Left ventricle myocardium superior (tissue), 1 donor: ENCODE measurements at places on chromosomes 11 and 22. TPM values are rescaled to one million over a fixed set of nuclear protein-coding genes. Genes with fewer than 3 reads are reported as not detected.
A peak's percentile ranks its signal among the peaks of the same experiment; 100 is the strongest.

- DNase-seq: no peak
Measured at GRCh38 chr22:44578516-44579230, 80.6 kb upstream of the RTL6 start.

- no peak for DNase-seq
Measured at GRCh38 chr11:47376107-47376524, 2.2 kb downstream of the SPI1 start.

- DNase-seq: peak; percentile 72
Measured at GRCh38 chr11:117822074-117823033, 2.2 kb downstream of the FXYD2 start.

DNA sequence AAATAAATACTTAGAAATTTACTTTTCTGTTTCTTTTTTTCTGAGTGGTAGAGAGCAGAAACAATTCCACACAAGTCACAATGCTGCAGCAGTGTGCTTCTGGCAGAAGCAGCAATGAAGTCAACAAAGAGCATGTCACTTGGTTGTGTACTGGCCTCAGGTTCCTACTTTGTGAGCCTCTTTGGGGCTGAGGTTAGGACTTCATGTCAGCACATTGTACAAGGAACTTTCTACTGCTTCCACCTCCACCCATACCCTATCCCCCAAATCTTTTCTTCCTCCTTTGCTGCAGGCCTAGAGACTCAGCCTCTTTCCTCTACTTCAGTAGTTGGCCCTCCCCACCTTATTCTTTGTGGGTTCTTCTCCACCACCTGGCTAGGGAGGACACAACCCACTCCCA is 252.7 kb upstream of the PITPNB start:
- DNase-seq: no peak

- DNase-seq: no peak
Measured at GRCh38 chr22:33787645-33788456, 132.4 kb downstream of the LARGE1 start.

GRCh38 chr11:120057595-120058581 is 80.0 kb downstream of the TRIM29 start:
- DNase-seq: no peak

DNA sequence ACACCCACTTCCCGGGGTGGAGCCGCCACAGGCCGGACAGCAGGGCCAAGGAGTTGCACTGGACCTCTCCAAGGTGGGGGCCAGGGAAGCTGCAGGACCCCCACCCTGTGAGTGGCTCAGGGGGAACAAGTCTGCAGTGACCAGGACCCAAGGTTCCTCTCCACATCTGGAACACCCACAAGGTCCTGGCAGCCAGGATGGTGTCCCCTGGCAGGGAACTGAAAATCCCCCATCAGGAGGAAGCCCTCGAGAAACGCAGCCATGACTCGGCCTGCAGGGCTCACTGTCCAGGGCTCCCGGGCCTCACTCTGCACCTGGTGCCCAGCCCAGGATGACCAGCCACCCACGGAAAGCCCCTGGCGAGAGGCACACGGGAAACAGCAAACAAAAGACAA is 11.5 kb downstream of the RNH1 start:
- peak; percentile 25 for DNase-seq

The SSTR3 gene
- not detected for total RNA-seq

The TUBA8 gene
- 298 TPM for total RNA-seq

The TENM4 gene
- 0.40 TPM for total RNA-seq

The IFITM5 gene
- not detected for total RNA-seq

The XKR3 gene
- not detected for total RNA-seq

The MS4A15 gene
- not detected for total RNA-seq

The SCGB1C1 gene
- not detected for total RNA-seq

The OTOG gene
- not detected for total RNA-seq
